T-helper 17 cell (primary cell): ENCODE measurements at places on chromosomes 4 and X. TPM values are rescaled to one million over a fixed set of nuclear protein-coding genes. Genes with fewer than 3 reads are reported as not detected.

- no peak for DNase-seq
Observed at GRCh38 chr4:48815483-48815882, 15.4 kb upstream of the OCIAD1 start.

DNA sequence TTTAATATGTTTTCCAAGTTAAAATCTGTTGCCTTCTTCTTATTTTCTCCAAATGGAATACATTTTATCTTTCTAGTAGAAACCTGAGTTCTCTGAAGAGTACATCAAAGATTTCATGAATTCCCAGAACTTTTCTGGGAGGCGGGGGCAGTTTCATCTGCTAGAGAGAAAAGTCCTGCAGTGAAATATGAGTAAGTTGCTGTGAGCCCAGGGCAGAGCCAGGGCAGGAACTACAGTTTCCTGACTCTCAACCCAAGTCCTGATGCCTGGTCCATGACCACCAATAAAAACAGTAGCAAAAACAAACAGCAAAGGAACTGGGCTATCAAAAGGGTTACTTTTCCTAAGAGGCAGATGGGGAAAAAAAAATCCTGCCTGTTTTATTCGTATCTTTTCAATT is 239.4 kb upstream of the CTSO start:
- DNase-seq, result no peak

HOPX gene
- total RNA-seq, result 17.6 TPM

ZNF630 gene
- 1.3 TPM for total RNA-seq

GRCh38 chr4:77564231-77564630 is 41.4 kb upstream of the CXCL13 start:
- no peak for DNase-seq

DNA sequence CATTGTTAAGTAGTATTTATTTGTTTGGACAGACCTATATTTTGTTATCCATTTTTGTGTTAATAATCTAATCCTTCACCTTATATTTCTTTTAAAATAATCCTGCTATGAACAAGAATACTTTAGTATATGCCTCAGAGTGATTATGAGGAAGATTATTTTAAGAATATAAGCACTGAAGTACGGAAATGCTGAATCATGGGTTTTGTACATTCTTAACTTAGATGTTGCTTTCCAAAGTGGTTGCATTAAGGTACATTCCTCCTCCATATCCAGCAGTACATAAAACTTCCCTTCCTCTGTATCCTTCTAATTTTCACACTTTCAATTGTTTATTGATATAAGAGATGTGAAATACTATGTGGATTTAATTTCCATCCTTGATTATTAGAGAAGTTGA is 491.4 kb upstream of the GRID2 start:
- DNase-seq, result no peak

TCP11X2 gene
- total RNA-seq, result 0.40 TPM
